Foreskin keratinocyte (primary cell): ENCODE measurements at places on chromosomes 7 and 10. TPM values are rescaled to one million over a fixed set of nuclear protein-coding genes. Genes with fewer than 3 reads are reported as not detected.

TCERG1L gene
- total RNA-seq: not detected in 2 replicates

TFAM gene
- total RNA-seq: 34.9 and 51.5 TPM in 2 replicates

ANXA11 gene
- total RNA-seq: 168 and 187 TPM in 2 replicates

PRTFDC1 gene
- 8.5 and 8.7 TPM in 2 replicates for total RNA-seq

ADAM22 gene
- total RNA-seq: 0.07 and 0.21 TPM in 2 replicates

UPP1 gene
- total RNA-seq: 165 and 226 TPM in 2 replicates

UCMA gene
- not detected in 2 replicates for total RNA-seq

ZNF92 gene
- total RNA-seq: 5.4 and 5.9 TPM in 2 replicates
